ENCODE measurements at places on chromosomes 4 and X. TPM values are rescaled to one million over a fixed set of nuclear protein-coding genes. Genes with fewer than 3 reads are reported as not detected.

The CCSER1 gene
- 73.3 TPM for total RNA-seq

GRCh38 chrX:107721318-107721717, 54.3 kb downstream of the TSC22D3 start:
- DNase-seq, result no peak

The CXCL1 gene
- 17.7 TPM for total RNA-seq

GRCh38 chr4:77917601-77918000, 55.0 kb downstream of the MRPL1 start:
- DNase-seq, result no peak

DNA sequence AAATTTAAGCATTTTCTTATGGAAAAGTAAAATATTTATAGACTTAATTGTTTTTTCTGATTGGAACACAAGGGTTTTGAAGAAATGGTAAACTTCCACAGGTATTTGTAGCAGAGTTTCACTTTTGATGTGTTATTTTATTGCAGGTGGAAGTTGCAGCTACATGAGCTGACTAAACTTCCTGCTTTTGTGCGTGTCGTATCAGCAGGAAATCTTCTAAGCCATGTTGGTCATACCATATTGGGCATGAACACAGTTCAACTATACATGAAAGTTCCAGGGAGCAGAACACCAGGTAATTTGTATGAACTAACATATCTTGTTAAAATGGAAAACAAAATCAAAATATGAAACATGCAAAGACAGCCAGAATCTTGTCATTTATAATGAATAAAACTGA, 117.4 kb downstream of the DIPK2B start:
- no peak for DNase-seq

GRCh38 chr4:122131562-122132157, 20.5 kb upstream of the BLTP1 start:
- DNase-seq, result no peak

GRCh38 chr4:5636766-5637670, 71.3 kb downstream of the EVC2 start:
- DNase-seq, result no peak

- DNase-seq, result no peak
Observed at GRCh38 chr4:1767770-1768366, 25.2 kb upstream of the FGFR3 start.

DNA sequence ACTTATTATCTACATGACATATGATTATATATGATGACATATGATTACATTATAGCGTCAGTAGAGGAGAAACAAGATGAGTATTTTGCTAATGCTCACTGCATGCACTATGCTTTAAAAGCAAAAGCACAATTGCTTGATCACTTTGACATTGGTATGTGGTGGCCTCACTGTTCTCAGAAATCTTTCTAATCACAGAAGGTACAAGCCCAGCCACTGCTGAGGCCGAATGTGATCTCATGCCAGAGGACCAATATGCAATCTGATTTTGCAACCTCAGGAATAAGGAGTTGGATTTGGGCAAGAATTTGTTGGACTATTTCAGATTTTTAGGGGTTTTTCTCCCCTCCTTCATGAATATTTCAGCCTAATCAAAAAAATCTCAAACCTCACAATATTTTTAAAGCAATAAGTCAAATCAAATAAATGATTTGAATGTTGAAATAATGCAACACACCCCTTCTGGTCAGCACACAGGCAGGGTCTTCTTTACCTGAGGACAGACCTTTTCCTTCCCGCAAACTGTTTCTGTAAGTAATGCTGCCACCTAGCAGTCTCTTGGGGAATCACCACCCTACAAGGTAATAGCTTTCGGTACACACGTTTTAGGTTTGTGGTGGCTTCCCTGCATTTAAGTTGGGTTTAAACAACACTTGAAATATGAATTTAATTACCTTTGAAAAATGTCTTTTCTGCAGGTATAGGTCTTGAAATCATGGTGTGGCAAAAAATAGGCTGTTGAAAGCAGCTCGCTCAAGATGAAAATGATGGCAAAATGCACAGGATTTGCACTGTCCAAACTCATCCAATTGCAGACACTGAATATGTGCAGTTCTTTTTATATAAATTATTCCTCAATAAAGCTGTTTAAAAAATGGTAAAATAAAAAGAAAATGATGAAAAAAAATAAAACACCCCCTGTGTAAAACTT, 4.8 kb upstream of the CXCL13 start:
- DNase-seq, result no peak

DNA sequence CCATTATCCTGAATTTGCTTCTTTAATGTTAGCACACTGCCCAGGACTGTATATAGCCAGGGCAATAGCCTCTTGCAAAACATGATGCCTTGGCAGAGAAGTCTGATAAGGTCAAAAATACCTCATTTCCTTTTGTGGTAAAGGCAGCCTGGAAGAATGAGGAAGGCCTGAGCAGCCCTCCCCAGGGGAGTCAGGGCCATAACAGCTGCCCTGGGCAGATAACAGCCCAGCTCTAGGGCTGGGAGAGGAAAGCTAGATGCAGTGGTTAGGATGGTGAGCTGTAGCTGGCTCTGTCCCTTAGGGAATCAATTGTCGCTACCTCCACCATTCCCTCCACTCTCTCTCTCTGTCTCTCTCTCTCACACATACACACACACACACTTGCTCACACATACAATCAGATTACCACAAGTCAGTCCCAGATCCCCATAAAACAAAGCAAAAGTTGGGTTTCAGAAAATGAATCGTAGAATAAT, 29.2 kb downstream of the EFHC2 start:
- no peak for DNase-seq

DNA sequence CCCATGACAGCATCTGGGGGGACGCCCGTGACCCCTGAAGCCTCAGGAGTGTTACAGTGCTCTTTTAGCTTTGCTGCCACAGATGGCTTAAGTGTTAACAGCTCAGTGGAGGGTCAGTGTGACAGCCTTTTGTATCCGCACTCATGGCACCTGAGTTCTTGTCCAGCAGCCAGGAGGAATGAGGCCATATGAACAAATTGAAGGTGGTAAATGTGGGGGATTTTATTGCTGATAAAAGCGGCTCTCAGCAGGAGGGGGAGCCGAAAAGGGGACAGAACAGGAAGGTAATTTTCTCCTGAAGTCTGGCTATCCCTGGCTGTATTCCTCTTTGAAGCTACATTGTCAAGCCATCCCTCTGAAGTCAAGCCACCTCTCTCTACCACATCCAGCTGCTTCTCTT, 441.0 kb downstream of the RAPGEF2 start:
- no peak for DNase-seq

DNA sequence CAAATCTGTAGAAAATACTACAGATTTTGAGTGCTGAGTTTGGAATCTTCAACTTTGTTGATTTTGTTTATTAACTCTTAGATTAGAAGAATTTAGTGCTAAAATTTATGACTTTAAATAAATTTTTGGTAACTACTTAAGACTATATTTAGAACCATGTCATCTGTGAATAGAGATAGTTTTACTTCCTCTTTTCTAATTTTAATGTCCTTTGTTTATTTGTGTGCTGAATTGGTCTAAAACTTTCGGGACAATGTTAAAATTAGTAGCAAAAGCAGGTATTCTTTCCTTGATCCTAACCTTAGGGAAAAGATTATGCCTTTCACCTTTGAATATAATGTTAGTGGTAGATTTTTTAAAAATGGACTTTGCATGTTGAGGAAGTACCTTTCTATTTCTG, 119.7 kb upstream of the CXorf51A start:
- DNase-seq, result no peak

The ADH7 gene
- total RNA-seq, result not detected

The ODAPH gene
- not detected for total RNA-seq

- DNase-seq, result no peak
Observed at GRCh38 chr4:127400731-127401346, 231.9 kb upstream of the INTU start.

- peak; percentile 19 for DNase-seq
Observed at GRCh38 chrX:80808881-80809411, 731 bp downstream of the BRWD3 start.

DNA sequence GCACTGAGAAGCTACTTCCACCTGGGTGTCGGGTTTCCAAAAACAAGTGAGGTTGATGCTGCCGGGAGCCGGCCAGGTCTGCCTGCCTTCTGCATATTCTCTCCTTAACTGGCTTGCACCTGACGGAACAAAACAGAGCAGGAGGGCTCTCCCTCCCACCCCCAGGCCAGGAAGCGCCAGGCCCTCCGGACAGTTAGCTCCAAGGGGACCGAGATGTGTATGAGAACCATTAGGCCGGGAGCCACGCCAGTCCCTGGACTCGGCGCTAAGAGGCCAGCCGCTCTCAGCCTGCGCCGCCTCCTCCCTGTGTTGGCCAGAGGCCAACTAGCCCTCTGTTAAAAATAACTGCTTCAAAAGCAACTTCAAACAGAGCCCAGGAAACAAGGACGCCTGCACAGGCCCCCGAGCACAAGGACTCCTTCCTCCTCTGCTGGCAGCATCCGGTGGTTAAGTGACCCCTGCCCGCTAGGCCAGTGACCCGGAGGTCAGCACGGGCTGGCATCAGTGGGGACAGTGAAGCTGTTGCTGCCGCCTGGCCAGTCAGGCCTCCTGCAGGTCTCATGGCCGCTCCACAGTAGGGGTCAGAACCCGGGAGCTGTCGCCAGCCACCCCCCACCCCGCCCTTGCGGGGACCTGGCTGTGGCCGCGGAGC, 107.9 kb downstream of the ABLIM2 start:
- no peak for DNase-seq

Measured in breast epithelium (tissue), 4 donors.